ENCODE measurements at places on chromosomes 11 and 22. TPM values are rescaled to one million over a fixed set of nuclear protein-coding genes. Genes with fewer than 3 reads are reported as not detected.

Gene SMC1B
- not detected for total RNA-seq

Gene LPXN
- total RNA-seq: 3.3 TPM

Gene E2F8
- 19.5 TPM for total RNA-seq

Gene ST13
- 337 TPM for total RNA-seq

Gene ARHGAP8
- total RNA-seq: not detected

Gene ACRV1
- total RNA-seq: not detected

DNA sequence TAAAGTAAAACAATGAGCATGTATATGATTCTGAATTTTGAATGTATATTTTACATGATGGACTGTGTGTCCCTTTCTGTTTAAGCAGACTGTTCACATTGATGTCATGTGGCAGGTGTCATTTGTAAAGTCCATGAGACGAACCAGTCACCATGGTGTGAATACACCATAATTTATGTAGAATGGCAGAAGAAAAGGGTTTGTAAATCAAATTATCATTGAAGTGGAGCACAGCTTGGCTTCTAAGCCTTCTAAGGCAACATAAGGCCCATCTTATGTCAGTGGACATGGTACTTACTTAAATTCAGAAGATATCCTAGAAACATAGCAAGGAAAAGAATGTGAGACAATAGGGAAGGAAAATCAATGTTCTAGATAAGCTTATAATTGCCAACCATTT lies 4.4 kb downstream of the MAP6 start:
- peak; percentile 64 for DNase-seq

DNA sequence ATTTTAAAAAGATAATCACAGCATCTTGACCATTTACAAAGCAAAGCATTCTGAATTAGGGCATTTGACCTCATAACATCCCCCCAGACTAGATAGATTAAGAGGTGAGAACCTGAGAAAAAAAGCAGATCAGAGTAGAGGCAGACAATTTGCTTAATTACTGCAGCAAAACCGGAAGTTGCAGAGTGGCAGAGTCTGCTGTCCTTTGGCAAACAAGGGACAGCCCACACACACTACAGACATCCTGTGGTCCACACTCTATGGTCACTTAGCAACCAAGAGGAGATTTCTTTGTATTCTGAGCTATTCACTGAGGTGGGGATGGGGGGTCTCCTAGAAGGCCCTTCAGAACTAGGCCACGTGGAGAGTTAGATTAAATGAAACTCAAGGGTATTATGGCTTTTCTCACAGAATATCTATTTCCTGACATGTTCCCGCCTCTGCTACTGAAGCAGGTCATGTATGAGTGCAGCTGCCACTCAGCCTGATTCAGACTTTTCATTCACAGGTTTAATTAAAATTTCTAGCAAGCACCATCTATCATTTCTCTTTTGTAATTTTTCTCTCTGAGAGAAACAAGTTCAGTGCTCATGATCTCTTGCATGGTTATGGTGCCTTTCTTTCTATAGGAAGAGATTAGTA lies 48.5 kb downstream of the SVIP start:
- DNase-seq: no peak

- DNase-seq: peak; percentile 99
Observed at GRCh38 chr22:35399678-35400500, at the start of gene MCM5. Gene MCM5 (plus strand): TSS chr22:35400140. CDS start chr22:35400439, 299 bp downstream.

GRCh38 chr11:44306052-44306917 lies 3.7 kb downstream of the ALX4 start:
- peak; percentile 62 for DNase-seq

GRCh38 chr22:37920126-37920525 lies 14.0 kb downstream of the MICALL1 start:
- no peak for DNase-seq

DNA sequence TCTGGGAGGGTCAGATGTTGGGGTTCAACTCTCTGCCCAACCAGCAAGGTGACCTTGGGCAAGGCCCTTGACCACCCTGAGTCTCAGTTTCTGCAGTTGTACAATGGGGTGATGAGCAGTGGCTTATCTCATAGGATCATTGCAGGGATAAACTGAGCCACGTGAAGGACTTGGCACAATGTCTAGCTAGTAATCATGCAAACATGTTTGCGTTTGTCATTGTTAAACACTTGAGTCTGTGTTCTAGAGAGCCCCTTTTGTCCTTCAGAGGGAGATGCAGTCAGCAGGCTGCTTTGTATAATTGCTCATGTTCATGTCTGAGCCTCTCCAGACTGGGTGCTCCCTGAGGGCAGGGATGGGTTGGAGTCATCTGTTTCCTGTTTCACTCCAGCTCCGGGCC lies 15.8 kb downstream of the CD82 start:
- DNase-seq: no peak

- DNase-seq: peak; percentile 84
Observed at GRCh38 chr11:69352715-69353319, 58.9 kb downstream of the MYEOV start.

- no peak for DNase-seq
Observed at GRCh38 chr11:125772834-125773505, 5.7 kb downstream of the PATE2 start.

GRCh38 chr11:2463766-2464277 lies 19.0 kb downstream of the KCNQ1 start:
- no peak for DNase-seq

DNA sequence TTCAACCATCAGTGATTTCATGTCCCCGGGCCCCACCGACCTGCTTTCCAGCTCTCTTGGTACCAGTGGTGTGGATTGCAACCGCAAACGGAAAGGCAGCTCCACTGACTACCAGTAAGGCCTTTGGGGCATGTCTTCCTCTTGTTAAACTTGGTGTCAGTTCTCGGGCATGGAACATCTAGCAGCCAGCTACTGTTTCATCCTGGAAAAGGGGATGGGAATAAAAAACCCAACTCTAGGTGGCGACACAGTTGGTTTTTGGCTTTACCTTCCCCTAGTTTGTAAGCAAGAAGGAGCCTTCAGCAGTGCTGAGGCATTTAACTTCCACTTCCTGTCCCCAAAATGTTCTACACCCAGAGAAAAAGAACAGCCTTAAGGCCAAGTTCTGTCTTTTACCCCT lies 76.7 kb downstream of the BMAL1 start:
- DNase-seq: peak; percentile 34

- no peak for DNase-seq
Observed at GRCh38 chr11:103241574-103241973, 132.3 kb downstream of the DYNC2H1 start.

GRCh38 chr11:94767291-94767690 lies 865 bp upstream of the AMOTL1 start:
- DNase-seq: no peak
